ENCODE measurements at places on chromosomes 6 and 20.

GRCh38 chr6:169671563-169671962 lies 30.3 kb downstream of the WDR27 start:
- DNase-seq, result no peak

DNA sequence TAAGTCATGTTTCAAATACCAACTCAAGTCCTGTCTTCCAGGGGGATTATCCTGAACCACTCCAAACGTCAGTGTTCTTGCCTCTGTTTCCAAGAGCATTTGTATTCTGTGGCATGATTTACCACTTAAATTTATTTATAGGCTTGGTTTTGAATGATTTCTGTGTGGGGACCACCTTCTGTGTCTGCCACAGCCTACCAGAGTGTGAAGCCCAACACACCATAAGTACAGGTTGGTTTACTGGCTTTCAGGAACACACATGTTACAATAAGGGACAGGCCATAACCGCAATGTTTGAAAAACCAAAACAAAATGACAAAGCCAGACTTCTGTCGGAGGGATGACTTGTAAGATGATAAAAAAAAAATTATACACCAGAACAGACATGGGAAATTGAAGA lies 56.5 kb upstream of the MAP3K7 start:
- DNase-seq, result no peak

DNA sequence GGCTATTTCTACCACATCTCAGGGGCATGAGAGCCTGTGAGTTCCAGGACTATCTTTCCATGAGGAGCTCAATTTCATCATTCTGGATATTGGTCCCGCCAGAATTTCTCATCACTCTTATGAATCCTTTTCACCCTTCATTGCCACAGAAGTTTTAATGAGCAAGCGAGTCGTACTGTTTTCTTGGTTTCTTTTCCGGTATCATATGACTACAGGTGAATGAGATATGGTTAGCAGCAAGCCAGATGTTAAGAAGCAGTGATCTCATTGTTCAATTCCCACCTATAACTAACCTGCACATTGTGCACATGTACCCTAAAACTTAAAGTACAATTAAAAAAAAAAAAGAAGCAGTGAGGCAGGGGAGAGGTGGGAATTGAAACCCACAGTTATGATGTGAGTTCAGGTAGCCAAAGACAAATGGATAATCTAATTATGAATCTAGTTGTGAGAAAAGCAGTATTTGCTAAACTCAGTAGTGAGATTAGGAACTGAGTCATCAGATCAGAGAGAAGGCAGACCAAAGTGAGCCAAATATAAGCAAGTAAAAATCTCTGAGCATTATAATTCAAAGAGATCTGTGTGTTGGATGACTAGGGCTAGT lies 78.0 kb upstream of the ELOVL5 start:
- DNase-seq, result no peak

DNA sequence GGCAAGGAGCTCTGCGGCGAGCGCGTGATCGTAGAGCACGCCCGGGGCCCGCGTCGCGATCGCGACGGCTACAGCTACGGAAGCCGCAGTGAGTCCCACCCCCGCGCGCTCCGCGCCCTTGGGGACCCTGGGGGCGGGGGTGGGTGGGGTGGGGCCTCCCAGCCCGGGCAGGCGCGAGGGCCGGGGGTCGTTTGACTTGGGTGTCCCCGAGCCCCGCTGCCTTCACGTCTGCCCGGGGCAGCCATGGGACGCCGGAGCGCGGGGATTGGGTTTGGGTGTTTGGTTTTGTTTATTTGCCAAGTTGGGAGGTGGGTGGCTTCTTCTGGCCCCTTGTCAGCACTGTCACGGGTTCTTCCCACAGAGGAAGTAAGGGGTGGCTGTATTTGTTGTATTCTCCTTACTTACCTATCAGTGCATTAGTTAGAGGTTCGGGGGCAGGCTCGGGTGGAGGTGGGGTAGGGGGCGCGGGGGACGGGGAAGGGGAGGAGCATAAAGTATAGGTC lies 777 bp downstream of the SRSF6 start:
- no peak for DNase-seq

- DNase-seq, result no peak
Measured at GRCh38 chr6:147833607-147834006, 325.1 kb downstream of the SAMD5 start.

DNA sequence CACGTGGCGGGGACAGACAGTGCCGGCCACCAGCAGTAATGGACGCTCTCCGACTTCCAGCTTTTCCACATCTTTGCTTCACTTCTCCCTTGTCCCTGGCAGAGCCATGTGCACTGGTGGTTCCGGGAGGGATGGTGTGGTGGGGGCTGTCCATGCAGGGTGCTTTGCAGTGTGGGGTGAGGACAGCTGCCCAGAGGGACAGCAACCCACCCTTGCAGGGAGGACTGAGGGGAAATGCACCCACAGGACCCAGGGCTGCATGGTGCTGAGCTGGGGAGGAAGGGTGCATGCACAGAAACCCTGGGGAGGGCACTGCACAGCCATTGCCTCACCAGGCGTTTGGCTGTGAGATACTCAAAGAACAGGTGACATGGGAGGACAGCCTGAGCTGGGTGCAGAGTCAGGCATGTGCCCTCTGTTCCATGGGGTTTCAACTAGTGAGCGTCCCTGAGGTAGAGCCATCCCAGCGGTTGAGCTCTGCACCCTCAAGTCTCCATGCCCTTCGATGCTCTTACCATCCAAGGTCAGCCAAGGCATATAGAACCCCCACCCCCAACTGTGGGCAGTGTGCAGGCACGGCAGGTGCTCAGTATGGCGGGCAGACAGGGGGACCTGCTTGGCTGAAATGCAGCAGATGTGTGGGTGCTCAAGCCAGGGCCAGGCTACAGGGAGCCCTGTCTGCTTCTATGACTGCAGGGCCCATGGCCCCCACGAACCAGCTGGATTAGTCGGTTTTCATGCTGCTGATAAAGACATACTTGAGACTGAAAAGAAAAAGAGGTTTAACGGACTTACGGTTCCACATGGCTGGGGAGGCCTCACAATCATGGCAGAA lies 239.7 kb downstream of the TTLL2 start:
- no peak for DNase-seq

- no peak for DNase-seq
Measured at GRCh38 chr6:91705646-91706045, 1118.8 kb upstream of the MAP3K7 start.

- no peak for DNase-seq
Measured at GRCh38 chr6:17101422-17102257, at the start of gene STMND1. STMND1 (plus strand) TSS chr6:17102050; CDS start chr6:17102258, 208 bp downstream.

- DNase-seq, result no peak
Measured at GRCh38 chr20:17172836-17173516, 53.9 kb upstream of the PCSK2 start.

DNA sequence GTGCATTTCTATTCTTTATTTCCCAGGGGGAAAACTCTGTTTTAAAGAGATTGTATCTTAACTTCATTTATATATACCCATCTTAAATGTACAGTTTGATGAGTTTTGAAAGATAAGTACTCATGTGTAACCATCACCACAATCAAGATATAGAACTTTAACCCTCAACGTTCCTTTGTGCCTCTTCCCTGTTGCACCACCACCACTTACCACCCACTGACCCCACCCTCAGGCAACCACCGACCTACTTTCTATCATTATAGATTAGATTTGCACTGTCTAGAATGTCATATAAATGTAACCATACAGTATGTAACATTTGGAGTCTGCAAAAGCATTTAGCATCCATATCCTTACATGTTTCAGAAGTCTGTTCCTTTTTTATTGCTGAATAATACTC lies 121.0 kb downstream of the RTN4IP1 start:
- DNase-seq, result no peak

- DNase-seq, result no peak
Measured at GRCh38 chr6:67933278-67933677, 701.8 kb upstream of the ADGRB3 start.

DNA sequence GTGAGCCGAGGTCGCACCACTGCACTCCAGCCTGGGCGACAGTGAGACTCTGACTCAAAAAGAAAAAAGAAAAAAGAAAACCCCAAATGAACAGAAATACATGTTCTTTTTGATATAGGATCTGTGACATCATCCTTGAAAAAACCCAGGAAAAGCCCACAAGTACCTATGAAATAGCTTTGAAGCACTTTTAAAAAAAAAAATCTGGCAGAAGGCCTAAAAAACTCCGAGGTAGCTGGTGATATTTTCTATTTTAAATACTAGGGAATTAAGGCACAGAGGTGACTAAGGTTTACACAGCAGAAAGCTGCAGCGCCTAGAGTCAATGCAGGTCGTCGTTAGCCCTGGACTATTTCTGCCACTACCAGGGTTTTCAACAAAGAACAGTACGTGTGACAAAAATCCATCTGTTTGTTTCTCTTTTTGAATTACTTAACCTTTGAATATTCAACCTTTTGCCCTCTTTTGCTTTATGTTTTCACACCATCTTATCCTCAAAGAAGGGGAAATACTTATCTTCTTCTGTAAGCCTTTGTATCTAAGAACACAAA lies 39.4 kb upstream of the EEF1A1 start:
- no peak for DNase-seq

GRCh38 chr6:43016176-43016942 lies 2.3 kb downstream of the KLHDC3 start:
- no peak for DNase-seq

GRCh38 chr6:35044145-35044745 lies 96.9 kb downstream of the TCP11 start:
- peak; percentile 56 for DNase-seq

GRCh38 chr20:50533061-50533460 lies 22.9 kb downstream of the PTPN1 start:
- no peak for DNase-seq

GRCh38 chr20:37407019-37407566 lies 61.2 kb downstream of the SRC start:
- no peak for DNase-seq

GRCh38 chr20:47464380-47465101 lies 37.1 kb upstream of the NCOA3 start:
- DNase-seq, result no peak

- no peak for DNase-seq
Measured at GRCh38 chr20:371755-372542, 8.6 kb upstream of the TRIB3 start.

DNA sequence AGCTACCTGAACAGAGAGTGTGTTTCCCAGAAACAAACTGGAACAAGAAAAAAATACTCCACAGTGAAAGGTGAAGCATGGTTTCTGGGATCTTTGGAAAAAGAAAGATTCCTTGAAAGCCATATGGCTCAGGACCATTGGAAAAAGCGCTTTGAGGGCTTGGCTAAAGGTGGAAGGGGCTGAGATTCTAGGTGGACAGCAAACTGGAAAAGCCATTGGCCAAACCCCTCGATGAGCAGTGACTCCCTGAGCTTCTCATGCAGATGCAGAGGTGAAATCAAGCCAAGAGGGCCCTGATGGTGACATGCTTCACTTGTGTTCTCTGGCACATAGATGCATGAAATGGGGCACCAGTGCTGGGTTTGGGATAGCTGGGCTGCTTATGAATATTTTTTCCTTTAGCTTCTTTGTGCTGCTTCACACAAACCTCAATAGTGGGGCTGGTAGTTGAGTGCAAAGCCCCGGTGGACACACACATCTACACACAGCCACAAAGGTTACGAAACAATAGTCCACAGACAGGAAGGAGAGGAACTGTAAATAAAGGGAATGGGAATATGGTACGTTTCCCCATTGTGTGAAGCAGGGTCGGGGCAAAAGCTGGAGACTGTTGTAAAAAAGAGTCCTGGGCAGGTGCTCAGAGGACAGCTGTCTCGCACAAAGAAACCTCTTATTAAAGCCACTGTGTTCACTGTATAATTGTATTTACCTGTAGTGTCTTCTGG lies 117.8 kb downstream of the FOXA2 start:
- no peak for DNase-seq

DNA sequence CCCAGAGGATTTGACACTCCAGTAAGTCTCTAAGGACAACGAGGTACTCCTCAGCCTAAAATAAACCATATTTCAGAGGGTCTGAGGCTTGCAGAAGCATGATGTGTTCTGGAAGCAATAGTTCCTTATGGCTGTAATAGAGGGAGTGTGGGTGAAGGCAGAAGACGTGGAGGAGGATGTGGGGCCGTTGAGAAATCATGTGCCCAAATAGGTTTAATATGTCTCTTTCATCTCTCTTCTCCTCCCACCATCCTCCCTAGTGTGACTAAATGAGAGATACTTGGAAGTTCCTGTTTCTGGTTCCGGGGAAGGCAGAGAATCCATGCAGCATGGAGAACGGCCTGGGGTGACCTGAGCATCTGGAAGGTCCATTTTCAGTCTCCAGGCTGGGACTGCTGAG lies 174.0 kb upstream of the RSPO3 start:
- no peak for DNase-seq

- no peak for DNase-seq
Measured at GRCh38 chr20:13166011-13166410, 55.1 kb upstream of the ISM1 start.

- DNase-seq, result peak; percentile 52
Measured at GRCh38 chr20:62642666-62643520, 590 bp downstream of the SLCO4A1 start.

DNA sequence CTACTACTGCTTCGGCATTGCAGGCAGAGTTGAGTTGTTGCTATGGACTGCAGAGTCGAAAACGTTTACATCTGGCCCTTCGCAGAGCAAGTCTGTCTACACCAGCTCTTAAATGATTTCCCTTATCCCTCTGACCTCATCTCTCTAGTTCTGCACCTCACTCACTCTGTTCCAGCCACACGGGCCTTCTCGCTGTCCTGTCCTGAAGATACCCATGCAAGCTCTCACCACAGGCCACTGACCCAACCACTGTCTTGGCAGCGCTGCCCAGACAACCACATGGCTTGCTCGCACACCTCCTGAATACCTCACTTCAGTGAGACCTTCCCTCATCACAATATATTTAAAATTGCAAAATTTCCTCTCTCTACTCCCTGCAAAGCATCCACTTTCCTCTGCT lies 31.4 kb downstream of the B4GALT5 start:
- DNase-seq, result no peak

DNA sequence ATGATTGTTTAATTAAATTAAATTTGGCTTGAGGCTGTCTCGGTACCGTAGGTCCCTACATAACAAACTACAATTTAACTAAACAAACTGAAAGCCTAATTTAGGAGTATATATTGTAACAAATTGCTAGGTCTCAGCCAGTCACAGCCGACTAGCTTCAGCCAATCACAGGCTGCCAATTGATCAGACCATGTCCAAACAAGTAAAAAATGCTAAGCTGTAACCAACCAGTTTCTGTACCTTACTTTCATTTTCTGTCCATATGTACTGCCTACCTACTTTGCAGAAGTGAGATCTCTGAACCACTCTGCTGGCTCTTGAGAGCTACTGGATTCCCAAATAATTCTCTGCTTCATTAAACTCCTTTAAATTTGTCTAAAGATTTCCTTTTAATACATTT lies 648.0 kb upstream of the GJE1 start:
- no peak for DNase-seq

DNA sequence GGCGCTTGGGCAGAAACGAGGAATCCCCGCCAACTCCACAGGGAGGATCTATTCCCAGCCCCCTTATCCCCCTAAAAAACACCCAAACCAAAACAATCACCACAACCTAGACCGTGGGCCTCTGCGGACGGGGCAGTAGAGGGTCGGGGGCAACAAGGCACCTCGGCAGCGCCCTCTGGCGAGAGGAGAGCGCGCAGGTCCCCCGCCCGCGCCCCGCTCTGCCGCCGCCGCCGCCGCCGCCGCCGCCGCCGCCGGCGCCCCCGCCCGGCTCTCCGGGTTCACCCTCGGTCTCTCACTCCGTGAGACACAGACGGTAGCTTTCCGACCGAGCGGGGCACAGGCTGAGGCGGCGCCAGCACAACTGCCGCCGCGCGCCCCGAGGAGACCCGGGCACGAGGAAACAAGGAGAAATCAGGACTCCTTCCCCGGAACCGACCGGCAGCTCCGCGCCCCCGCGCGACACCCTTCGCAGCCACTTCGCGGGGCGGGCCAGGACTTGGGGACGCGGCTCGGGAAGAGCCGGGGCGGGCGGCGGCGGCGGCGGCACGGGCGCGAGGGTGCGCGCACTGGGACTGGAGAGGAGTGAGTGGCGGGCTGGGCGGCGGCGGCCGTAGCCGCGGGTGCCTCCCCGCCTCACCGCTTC lies at the start of gene SLC35F1:
Gene SLC35F1 (plus strand): TSS at position 307 of the 643 bp plus-strand sequence.
- DNase-seq, result peak; percentile 69

Data from DMS79 (cell line).